ENCODE measurements at places on chromosomes 2 and 18. TPM values are rescaled to one million over a fixed set of nuclear protein-coding genes. Genes with fewer than 3 reads are reported as not detected.

RPRM gene
- total RNA-seq, result 16.2 TPM

SCG2 gene
- 0.77 TPM for total RNA-seq

ST8SIA5 gene
- 7.0 TPM for total RNA-seq

DNA sequence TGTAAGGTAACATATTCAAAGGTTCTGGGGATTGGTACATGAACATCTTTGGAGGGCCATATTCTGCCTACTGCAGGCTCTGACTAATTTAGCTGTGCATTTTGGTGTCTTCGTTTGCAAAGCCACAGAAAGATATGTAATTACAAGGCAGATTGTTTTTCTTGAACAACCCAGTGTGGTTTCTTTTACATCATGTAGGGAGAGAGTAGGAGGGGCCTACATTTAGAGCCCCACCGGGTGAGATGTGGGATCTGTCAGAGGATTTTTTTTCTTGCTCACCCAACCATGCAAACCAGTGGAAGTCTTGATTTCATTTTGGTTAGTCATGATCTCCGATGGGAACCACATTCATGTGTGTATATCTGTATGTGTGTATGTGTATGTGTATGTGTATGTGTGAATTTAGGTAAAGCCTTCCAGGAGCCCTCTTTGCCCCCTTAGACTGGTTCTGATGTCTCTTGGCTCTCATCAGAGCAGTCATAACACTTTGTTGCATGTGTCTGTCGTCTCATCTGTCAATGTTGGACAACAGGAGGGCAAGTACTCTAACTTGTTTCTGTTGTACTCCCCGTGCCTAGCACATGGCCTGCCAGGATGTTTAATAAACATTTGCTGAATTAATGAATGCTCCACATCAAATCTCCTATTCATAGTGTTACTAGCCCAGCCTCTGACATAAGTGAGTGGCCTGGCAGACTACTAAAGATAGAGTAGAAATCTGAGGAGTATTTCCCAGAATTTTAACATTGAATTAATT is 239.9 kb downstream of the MTX2 start:
- DNase-seq, result no peak
- H3K27ac ChIP-seq, result no peak overlapping the region
- H3K4me3 ChIP-seq, result no peak overlapping the region
- no peaks in the 10 kb centered on the region for H3K4me1 ChIP-seq

DNA sequence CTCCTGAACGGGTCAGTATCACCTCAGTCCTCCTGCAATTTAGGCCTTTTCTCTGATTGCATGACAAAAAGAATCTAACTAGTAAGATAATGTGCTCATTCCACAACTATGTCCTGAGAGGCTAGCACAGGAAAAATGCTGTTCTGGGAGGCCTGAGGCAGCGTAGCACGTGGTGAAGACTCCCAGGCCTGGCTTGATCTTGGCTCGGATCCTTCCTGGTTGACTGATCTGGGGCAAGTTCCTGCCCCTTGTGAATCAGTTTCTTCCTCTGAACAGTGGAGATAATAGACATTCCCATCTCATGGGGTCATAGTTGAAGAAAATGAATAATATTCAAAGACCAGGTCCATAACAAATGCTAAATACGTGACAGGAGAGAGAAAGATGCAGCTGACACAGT is 12.3 kb downstream of the FBLN7 start:
- H3K27me3 ChIP-seq, result no peaks in the 10 kb centered on the region
- no peaks in the 10 kb centered on the region for H3K4me1 ChIP-seq
- no peak overlapping the region for H3K27ac ChIP-seq
- DNase-seq, result no peak
- H3K36me3 ChIP-seq, result no peaks in the 10 kb centered on the region
- no peak overlapping the region for H3K4me3 ChIP-seq
